C1 segment of cervical spinal cord (tissue), 14 donors: ENCODE measurements at places on chromosomes 7 and 10.

GRCh38 chr10:105968666-105969065 is 1195.8 kb downstream of the SORCS1 start:
- no peak for DNase-seq

GRCh38 chr7:127419196-127419595 is 26.7 kb upstream of the ZNF800 start:
- no peak for DNase-seq

DNA sequence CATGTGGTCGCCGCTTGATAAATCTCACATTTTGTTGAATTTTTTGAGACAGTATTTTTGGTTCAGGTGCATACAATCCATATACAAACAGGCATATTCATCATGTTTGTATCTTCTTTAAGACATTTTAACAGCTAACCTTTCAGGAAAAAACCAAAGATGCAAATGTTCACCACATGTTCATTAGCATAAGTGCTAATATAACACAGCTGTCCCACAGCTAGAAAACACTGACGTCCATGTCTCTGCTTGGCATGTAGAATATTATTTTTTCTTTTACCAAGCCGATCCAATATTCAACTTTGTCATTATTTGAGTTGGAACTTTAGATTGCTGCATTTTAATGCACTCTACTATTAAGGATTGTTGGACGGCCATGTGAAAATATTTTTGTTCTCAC is 31.2 kb downstream of the BMPER start:
- DNase-seq = no peak

GRCh38 chr7:107167483-107168232 is 1.1 kb upstream of the HBP1 start:
- DNase-seq = no peak

DNA sequence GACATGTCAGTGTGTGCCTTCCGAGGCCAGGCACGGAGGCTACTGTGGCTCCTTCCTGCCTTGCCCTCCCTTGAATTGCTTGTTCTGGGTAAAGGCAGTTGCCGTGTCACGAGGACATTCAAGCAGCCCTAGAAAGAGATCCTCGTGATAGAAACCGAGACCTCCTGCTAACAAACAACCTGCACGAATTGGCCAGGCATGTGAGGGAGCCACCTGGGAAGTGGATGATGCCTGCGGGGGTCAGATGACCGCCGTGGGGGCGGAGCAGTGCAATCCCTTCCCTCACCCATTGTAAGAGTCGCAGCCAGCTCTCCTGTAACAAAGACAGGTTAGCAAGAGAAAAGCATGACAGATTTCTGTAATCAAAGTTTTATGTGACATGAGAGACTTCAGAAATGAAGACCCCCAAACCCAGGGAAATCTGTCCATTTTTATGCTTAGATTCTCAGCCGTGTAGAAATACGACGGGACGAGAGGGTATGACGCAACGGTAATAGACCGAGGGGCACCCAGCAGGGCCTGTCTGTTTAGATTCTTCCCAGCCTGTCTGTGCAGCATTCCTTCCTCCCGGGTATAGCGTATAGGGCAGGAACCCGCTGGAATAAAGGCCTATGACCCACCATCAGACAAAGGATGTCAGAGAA is 241.7 kb downstream of the GATA3 start:
- DNase-seq = no peak

DNA sequence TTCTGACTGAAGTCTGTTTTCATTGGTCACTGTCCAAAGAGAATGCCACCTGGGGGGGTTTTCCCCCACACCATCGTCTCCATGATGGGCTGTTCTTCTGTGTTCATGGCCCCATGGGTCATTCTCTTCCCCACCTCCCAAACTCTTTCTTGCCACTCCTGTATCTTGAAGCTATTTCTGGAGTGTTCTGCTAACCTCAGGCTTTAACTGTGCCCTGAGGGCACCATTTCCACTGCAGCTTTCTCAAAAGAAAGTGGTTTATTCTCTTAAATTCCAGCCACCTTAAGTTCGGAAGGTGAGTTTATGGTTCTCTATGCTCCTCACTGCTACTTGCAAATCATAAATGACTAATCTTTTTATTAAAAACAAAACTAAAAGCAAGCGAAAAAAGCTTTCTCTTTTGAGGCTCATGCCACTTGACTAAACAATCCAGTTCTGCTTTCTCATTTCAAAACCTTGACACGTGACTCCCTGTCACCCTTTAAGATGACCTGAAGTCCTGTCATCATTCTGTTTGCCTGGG is 7.4 kb upstream of the APBB1IP start:
- DNase-seq = no peak

- DNase-seq = no peak
Observed at GRCh38 chr7:130189343-130189742, 15.9 kb downstream of the TMEM209 start.

DNA sequence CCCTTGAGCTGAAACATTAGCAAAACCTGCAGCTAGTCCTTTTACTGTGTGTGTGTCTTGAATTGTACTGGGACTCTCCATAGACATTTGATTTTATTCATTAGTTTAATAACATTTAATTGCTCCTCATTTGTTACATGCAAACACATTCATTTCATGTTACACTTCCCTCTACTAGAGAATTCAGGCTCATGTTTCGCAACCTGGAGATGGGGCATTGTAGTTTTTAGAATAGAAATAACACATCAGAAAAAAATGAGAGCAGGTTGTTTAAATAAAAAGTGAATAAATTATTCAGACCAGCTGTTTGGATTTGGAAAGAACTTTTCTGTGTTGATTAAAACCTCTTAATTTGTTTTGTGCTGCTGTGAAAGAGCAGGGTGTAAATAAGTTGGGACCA is 243.9 kb downstream of the ETV1 start:
- no peak for DNase-seq

- peak; percentile 69 for DNase-seq
Observed at GRCh38 chr10:101000915-101001658, 1.5 kb downstream of the LZTS2 start.

- no peak for DNase-seq
Observed at GRCh38 chr10:451021-451471, 238.4 kb downstream of the DIP2C start.

GRCh38 chr10:25508112-25508815 is 333.5 kb downstream of the GPR158 start:
- DNase-seq = no peak

DNA sequence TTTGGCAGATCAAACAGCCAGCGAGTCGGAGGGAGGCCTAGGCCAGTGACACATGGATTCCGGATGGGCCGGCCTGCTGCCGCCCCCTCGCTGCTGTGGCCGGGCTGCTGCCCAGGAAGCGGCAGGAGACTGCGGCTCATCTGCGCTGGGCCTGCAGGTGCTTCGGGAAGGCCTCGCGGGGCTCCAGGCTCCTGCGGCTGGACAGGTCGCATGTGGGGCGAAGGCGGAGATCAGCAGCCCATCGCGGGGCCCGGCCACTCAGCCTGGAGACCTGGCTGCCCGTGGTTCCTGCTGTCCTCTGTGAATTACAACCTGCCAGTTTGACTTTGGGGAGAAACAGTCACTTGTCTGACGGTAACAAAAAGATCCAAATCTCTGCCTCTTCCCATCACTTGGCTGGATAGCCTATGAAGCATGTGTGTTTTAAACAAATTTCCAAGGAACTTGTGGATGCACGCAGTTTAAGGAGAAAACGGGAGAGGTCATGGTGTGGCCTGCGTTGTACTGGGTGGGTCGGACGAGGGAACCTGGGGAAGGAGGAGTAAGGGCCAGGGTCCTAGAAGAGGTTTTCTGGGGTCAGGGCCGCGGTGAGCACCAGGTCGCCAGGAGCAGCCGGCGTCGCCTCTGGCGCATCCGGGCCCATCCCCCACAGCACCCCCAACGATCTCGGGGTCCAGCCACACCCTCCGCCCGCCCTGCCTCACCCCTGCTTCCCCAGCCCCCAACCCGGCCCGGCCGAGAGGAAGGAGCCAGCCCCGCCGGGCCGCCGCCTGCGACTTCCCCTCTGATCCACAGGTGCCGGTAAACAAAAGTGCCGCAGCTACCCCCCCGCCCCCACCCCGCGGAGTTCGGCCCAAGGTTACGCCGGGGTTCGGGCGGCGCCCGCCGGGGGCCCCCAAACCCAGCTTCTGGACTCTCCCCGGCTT is 1.6 kb downstream of the SPOCK2 start:
- DNase-seq = no peak

DNA sequence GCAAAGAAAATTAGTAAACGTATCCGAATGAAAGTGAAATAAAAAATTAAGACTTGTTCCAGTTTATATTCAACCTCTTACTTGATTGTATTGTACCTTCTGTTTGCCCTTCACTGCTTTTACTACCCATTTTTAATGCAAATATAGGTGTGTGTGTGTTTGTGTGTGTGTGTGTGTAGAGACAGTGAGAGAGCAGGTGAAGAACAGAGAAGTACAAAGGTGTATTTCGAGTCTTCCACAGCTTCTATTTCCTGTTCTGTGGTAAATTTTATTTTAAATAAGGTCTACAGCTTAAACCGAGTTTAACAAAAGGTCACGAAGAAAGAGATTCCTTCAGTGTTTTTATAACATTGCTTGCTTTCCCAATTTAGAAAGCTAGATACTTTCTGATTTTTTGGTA is 12.7 kb upstream of the SVIL start:
- DNase-seq = no peak

DNA sequence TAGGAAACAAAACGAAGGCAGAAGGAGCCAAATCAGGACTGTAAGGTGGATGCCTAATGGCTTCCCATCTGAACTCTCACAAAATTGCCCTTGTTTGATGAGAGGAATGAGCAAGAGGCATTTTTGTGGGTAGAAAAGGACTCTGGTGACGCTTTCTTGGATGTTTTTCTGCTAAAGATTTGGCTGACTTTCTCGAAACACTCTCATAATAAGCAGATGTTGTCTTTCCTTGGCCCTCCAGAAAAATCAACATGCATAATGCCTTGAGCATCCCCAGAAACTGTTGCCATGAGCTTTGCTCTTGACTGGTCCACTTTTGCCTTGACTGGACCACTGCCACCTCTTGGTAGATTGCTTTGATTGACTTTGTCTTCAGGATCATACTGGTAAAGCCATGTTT is 13.5 kb downstream of the PTPN12 start:
- DNase-seq = no peak

- DNase-seq = no peak
Observed at GRCh38 chr10:62985807-62986600, 147.1 kb upstream of the NRBF2 start.

- DNase-seq = no peak
Observed at GRCh38 chr10:50346942-50347341, 95.6 kb upstream of the ASAH2 start.

GRCh38 chr10:26386781-26387180 is 51.4 kb upstream of the APBB1IP start:
- DNase-seq = no peak

DNA sequence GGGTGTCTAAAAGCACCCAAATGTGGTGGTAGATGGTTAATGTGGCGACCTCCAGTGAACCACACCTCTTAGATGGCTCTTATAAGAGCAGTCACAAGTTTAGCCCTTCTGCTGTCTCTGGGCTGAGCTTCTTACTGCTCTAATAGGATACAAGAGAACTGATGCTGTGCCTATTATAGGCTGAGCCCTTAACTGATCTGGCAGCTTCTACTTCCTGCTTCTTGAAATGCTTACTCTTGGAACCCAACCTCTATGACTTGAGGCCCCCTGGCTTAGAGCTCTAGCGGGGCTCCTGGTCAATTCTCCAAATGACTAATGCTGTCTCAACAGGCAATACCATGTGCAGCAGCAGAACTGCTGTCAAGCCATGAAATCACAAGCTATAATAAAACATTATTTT is 35.0 kb upstream of the LSM8 start:
- DNase-seq = no peak

DNA sequence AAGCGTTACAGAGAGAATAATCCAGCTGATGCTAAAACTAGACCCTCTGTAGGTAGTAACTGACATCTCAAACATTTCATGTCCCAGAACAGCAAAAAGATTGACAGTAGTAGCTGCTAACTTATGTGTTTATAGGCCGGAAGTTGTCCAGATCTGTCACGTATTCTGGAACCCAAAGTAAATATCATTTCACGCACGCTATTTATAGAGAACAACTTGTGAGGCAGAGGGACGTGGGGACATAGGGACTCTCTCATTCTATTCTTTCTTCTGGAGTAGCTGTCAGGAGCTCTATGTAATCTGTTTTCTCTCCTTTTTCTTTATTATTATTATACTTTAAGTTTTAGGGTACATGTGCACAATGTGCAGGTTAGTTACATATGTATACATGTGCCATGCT is 22.3 kb downstream of the AGK start:
- no peak for DNase-seq

DNA sequence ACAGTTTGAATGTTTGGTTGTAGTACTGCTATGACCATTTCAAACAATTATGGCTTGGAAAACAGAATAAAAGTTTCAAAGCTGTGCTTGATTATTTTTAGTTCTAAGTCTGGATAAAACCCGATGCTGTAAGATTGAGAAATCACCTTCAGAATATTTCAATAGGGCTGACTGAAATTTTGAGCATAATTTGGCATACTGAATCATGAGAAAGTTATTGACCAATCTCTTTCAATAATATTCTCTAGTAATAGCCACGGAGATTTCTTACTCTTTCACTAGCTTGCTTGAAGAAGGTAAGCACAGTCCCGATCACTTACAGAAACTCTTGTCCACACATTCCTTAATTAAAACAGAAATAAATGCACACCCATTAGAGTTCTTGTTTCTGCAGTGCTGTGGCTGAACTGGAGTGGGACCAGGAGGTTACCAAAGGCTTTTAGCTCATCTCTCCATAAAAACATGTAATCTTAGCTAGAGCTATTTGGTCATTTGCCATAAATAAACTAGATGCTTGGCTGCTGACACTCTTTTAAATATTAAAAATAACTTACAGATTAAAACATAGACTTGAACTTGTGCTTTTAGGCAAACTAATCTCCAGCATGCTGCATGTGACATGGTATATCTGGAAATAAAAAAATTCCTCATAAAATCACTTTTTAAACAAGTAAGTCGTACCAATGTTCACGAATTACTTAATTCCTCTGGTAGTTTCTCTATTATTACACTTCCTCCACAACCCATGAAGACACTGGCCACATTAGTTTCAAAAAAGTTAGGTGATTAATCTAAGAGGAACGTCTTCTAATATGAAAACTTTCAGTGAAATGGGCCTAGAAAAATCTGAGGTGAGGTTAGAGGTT is 97.8 kb downstream of the AGMO start:
- no peak for DNase-seq

DNA sequence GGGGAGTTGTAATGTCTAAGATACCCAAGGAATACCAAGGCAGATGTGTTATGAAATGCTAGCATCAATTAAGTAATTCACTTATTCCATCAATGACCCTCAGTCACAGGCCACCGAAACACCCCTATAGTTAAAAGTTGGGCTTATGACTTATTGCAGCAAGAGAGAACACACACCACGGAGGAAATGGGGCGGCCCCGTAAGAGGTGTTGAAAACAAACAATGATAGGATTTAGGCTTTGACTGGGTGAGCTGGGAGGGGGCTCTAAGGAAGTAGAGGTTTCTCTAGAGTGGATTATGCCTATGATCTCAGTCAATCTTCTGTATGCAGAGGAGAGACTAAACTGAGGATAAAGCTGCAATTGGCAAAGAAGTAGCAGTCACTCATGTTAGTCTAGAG is 45.4 kb upstream of the PRKCQ start:
- no peak for DNase-seq

DNA sequence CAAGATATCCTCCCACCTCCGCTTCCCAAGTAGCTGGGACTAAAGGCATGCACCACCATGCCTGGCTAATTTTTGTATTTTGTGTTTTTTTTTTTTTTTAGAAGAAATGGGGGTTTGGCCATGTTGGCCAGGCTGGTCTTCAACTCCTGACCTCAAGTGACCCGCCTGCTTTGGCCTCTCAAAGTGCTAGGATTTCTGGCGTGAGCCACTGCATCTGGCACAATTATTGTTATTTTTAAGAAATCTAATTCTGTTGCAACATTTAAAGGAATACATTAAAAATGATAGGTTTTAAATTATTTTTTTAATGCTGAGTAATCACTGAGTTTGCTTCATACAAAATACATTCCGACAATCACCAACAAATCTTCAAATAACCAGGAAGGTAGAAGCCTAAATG is 178.1 kb upstream of the SEMA3E start:
- no peak for DNase-seq
